ENCODE measurements at places on chromosomes 5 and 9.
A peak's percentile ranks its signal among the peaks of the same experiment; 100 is the strongest.

GRCh38 chr5:88128813-88129212, 139.8 kb downstream of the TMEM161B start:
- no peak for DNase-seq

GRCh38 chr5:109922381-109922995, 232.8 kb downstream of the MAN2A1 start:
- peak; percentile 9 for DNase-seq

DNA sequence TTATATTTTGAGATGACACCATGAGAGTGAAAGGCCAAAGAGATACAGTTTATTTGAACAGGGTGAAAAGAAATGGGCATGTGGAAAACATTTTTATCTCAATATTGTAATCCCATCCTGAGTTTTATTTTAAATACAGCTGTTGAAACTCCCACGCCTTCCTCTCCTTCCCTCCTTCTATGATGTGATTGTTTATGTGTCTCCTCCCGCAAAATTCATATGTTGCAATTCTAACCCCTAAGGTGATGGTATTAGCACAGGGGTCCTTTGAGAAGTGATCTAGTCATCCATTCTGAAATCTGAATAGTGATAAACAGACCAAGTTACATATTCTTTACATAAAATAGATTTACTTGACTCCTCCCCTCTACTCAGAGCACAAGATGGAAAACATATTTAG, 1275.4 kb upstream of the C9orf72 start:
- no peak for DNase-seq

DNA sequence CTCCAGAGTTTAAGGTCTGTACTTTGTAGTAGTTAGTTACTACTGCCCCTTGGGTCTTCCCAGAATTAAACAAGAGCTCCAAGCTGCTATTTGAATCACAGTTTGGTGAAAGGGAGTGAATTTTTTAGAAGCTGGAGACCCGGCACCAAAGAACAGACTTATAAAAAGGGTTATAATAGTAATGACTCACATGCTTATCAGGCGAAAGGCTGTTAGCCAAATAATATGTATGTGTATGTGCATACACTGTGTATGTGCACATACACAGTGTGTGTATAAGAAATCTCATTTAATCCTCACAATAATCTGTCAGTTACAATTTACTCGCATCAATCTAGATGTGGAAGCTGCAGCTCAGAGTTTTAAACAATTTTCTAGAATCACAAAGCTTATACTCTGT, 59.5 kb upstream of the ITGA1 start:
- DNase-seq, result no peak

DNA sequence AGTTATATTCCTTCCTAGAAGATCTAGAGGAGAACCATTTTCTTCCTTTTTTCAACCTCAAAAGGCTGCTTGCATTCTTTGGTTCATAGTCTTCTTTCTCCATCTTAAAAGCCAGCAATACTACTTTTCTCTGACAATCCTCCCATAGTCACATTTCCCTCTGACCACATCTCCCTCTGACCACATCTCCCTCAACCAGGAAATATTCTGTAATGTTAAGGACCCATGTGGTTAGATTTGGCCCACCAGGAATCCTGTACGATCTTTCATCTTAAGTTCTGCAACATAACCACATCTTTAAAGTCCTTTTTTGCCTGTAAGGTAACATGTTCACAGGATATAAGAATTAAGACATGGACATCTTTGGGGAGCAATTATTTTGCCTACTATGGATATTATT, 179.4 kb upstream of the SPEF2 start:
- no peak for DNase-seq

DNA sequence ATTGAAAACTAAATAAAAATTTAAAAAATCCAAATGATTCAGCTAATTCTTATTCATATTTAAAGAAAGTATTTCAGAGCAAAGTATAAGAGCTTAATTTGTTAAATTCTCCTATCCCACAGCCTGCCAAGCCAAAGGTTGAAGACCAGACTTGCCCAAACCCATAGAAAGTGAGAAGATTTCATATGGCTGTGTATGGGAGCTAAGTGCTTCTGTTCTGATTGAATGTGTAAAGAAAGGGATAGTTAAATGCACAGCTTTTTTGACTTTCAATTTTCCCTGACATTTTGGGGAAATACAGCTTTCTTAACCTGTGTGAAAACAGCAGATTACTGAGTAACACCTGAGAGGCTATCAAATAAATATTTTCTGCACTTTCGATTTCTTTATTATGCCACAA, 125.0 kb upstream of the MTAP start:
- DNase-seq, result no peak

DNA sequence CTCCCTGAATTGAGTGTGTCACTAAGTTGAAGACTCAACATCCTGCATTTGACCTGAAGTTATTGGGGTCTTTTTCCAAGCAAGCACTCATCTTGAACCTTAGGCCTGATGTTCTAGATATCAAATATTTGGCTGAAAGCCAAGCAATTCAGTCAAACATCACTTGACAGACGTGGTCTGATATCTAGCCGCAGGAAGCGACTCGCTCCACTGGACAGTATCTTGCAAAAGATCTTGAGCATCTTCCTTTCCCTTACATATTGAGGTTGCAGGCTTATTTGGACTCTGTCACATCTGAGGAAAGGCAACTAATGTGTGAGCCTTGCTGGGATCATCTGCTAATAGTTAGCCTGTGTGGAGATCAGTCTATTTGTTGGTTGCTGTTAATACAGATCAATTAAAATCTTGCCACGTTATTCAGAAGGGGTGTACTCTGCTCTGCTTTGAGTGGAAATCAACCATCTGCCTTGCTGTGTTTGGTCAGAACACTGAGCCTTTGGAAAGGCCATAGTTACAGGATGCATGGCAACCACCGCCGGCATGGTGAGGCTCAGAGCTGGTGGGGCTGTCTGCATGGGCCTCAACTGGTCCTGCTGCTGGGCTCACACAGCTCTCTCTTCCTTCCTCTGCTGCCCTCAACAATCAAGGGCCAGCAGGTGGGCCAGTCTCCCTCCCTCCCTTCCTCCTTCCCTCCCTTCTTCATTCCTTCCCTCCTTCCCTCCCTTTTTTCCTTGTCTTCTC, 166.9 kb upstream of the KLF9 start:
- no peak for DNase-seq

GRCh38 chr9:137452761-137453642, 6.1 kb downstream of the NSMF start:
- no peak for DNase-seq

- DNase-seq, result no peak
Measured at GRCh38 chr5:51806677-51807076, 423.4 kb downstream of the ISL1 start.

DNA sequence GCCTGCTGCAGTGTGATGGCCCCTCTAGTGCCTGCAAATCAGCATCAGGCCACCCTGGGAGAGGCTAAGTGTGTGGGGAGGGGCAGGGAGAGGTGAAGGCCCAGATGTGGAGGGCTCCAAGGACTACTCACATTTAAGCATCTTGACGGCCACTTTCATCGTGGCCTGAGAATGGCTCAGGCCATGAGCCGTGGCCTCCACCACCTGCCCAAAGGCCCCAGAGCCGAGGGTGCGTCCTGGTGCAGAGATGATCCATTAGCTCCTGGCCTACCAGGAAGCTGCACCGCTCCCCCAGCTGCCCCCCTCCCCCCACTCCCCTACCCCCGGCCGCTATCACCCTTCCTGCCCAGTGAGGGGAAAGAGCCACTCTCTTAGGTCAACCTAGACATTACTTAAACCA, 31.0 kb downstream of the PDGFRB start:
- no peak for DNase-seq

GRCh38 chr5:57932761-57933160, 450.1 kb upstream of the ACTBL2 start:
- no peak for DNase-seq

- no peak for DNase-seq
Measured at GRCh38 chr9:107363516-107364152, 80.6 kb downstream of the RAD23B start.

DNA sequence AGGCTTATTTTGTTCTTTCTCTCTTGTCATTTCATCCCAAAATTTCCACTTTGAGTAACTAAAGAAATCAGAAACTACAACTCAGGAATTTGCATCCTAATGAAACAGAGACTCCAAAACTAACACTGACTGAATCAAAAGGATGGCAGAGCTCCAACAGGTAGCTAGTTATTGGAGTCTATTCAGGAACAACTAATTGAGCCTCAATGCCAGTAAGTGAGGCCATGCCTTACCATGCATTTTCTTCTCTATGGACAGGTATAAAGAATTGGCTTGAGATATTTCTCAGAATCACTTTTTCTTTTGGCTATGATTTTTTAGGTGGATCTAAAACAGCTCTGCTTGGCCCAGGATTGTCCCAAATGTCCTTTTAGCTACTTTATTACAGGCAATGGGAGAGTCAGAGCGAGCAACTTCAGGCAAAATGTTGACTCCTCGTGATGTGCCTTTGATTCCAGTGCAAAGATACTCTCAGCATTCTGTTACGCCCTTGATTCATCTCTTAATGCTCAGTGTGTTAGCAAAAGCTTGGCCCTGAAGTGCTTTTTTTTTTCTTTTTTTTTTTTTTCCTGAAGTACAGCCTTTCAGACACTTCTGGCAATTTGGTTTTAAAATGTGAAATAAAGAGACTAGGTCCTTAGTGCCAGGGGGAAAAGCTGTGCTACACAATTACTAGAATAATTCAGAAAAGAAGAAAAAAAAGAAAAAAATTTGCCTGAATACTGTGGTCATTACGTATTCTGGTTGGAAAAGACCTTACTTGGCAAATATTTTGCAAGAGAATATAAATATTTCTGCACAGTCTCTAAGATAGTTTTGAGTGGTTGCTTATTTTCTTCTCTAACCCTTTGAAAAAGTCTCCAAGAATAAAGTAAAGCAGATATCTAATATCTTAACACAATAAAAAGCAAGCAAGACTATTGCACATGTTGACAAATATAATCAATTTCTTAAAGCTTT, 423.7 kb downstream of the ANXA1 start:
- no peak for DNase-seq

All from CD4-positive, alpha-beta T cell treated with Interleukin-10 for 1 hour (primary cell).